ENCODE measurements at places on chromosomes 1 and 21. TPM values are rescaled to one million over a fixed set of nuclear protein-coding genes. Genes with fewer than 3 reads are reported as not detected.

KRTAP21-2 gene
- not detected for total RNA-seq

S100A7 gene
- not detected for total RNA-seq

SNX27 gene
- 33.0 TPM for total RNA-seq

PPIAL4G gene
- total RNA-seq: 0.61 TPM

CREG1 gene
- 9.1 TPM for total RNA-seq

TPTE gene
- not detected for total RNA-seq

GNB1 gene
- total RNA-seq: 208 TPM

DNA sequence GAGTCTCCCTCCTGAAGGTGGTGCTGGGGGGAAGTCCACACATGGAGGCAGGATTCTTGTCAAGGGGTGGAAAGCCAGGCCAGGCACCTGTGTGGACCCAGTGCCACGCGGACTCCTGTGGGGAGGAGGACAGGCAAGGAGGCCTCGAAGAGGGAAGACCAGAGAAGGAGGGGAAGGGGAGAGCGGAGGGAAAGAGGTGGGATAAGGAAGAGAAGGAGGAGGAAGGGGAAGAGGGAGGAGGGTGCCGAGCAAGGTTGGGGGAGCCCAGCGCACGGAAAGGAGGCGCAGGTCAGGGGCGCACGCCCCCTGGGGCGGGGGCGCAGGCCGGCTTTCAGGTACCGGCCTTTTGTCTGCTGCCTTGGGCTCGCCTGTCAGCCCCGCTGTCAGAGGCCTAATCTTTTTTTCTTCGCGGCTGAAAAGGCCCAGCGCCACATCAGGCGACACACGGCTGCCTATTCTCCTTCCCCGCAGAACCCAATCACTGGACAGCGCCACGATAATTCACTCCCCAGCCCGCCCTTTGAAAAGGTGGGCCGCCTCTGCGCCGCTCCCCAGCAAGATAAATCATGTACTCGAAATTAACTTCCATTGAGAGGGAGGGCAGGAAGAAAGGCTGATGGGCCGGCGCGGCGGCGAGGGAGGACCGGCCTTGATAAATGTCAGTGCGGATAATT lies 42.5 kb downstream of the PRDM16 start:
- peaks cover 14% of the 10 kb centered on the region for H3K27me3 ChIP-seq
- DNase-seq: no peak
- H3K4me3 ChIP-seq: no peak overlapping the region
- H3K27ac ChIP-seq: no peak overlapping the region

GRCh38 chr1:151458802-151459330 lies 428 bp downstream of the POGZ start:
- H3K27me3 ChIP-seq: no peaks in the 10 kb centered on the region
- DNase-seq: peak; percentile 50
- peak overlapping the region; percentile 88 for H3K27ac ChIP-seq
- no peaks in the 10 kb centered on the region for H3K36me3 ChIP-seq

GRCh38 chr21:45353200-45353599 lies 51.8 kb upstream of the COL18A1 start:
- DNase-seq: no peak
- H3K36me3 ChIP-seq: no peaks in the 10 kb centered on the region
- peaks cover 49% of the 10 kb centered on the region for H3K27me3 ChIP-seq
- H3K27ac ChIP-seq: no peak overlapping the region
- peaks cover 5% of the 10 kb centered on the region for H3K4me1 ChIP-seq

DNA sequence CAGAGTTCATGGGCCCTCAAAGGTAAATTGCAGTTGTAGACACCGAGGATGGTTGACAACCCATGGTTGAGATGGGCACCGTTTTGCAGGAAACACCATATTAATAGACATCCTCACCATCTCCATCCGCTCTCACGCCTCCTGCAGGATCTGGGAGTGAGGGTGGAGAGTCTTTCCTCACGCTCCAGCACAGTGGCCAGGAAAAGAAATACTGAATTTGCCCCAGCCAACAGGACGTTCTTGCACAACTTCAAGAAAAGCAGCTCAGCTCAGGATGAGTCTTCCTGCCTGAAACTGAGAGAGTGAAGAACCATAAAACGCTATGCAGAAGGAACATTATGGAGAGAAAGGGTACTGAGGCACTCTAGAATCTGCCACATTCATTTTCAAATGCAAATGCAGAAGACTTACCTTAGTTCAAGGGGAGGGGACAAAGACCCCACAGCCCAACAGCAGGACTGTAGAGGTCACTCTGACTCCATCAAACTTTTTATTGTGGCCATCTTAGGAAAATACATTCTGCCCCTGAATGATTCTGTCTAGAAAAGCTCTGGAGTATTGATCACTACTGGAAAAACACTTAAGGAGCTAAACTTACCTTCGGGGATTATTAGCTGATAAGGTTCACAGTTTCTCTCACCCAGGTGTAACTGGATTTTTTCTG lies 9.3 kb downstream of the SLAMF8 start:
- no peaks in the 10 kb centered on the region for H3K27me3 ChIP-seq
- no peak overlapping the region for H3K27ac ChIP-seq
- no peak for DNase-seq
- H3K36me3 ChIP-seq: peaks cover 4% of the 10 kb centered on the region

GRCh38 chr1:233295237-233295974 lies at the start of gene PCNX2:
TSS of gene PCNX2 (minus strand) at chr1:233295725. CDS start at chr1:233295478, 247 bp downstream.
- peaks cover 12% of the 10 kb centered on the region for H3K4me1 ChIP-seq
- no peaks in the 10 kb centered on the region for H3K27me3 ChIP-seq
- peak within 1 kb of the TSS; percentile 69 for H3K27ac ChIP-seq
- peak; percentile 61 for DNase-seq
- peak within 1 kb of the TSS; percentile 78 for H3K4me3 ChIP-seq

DNA sequence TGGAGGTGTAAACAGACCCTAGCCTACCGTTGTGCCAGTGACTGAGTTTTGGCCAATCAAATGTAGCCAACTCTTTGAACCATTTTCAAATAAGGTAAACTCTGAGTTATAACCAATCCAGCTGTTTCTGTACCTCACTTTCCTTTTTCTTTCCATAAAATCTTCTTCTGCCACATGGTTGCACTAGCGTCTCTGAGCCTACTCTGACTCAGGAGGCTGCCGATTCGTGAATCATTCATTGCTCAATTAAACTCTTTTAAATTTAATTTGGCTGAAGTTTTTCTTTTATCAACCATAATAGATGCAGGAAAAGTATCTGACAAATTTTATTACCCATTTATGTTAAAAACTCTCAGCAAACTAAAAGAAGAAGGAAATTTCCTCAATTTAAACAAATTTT lies 111.5 kb upstream of the LYPLAL1 start:
- H3K27ac ChIP-seq: no peak overlapping the region
- H3K36me3 ChIP-seq: no peaks in the 10 kb centered on the region
- no peak overlapping the region for H3K4me3 ChIP-seq
- no peaks in the 10 kb centered on the region for H3K4me1 ChIP-seq
- H3K27me3 ChIP-seq: no peaks in the 10 kb centered on the region
